ENCODE measurements at places on chromosomes 6 and 20.
A peak's percentile ranks its signal among the peaks of the same experiment; 100 is the strongest.

- DNase-seq: no peak
These were observed 253.2 kb downstream of the SOX4 start for GRCh38 chr6:21846541-21847451.

DNA sequence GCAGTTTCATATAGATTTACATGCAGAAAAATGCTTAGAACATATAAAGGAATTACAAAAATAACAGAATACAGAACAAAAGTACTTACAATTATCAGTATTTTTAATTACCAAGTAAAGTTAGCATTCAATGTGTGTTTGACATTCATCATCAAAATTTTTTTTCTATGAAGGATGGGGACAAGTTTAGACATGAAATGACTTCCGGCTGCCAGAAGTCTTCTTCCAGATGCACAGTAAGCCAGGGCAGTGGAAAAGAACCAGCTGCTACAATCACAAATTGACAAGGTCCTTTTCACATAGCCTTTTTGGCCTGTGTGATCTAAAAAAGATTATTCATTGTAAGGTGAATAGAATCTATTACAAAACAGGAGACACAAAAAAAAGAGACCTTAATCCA is 73.8 kb downstream of the HUS1B start:
- DNase-seq: no peak

- no peak for DNase-seq
These were observed 45.6 kb upstream of the IPCEF1 start for GRCh38 chr6:154402081-154402780.

DNA sequence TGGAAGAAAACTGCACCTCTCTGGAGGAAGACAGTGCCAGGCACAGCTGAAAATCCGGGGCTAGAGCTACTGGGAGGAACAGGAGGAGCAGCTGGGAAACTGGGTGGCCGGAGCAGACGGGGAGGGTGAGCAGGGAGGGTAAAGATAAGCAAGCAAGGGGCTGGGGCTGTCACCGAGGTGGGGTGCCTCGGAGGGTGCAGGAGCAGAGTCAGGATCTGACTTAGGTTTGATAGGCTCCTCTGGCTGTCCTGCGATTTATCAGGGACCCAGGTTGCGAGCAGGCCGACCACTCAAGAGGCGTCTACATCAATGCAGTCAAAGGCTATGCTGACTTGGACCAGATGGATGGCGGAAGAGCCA is 12.3 kb downstream of the TSHZ2 start:
- no peak for DNase-seq

GRCh38 chr6:81130061-81130460 is 622.4 kb downstream of the TENT5A start:
- DNase-seq: no peak

GRCh38 chr6:89961481-89961880 is 67.2 kb downstream of the GJA10 start:
- DNase-seq: no peak

DNA sequence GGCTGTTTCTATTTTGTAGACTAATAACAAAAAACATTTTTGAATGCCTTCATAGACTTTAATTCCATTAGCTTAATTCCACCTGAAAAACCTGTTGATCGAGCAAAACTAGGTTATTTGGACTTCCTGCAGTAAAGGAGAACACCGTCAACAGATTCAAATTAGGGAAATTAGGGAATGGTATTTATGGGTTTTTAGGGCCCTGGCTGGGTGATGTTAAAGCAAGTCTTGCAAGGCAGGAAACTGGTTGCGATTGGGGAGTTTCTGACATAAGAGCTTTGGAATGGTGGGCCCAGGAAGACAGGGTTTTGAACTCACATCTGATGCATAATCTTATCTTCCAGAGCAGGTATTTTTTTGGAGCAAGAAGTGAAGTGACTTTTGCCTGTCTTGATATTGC is 40.1 kb upstream of the TFAP2C start:
- DNase-seq: no peak

DNA sequence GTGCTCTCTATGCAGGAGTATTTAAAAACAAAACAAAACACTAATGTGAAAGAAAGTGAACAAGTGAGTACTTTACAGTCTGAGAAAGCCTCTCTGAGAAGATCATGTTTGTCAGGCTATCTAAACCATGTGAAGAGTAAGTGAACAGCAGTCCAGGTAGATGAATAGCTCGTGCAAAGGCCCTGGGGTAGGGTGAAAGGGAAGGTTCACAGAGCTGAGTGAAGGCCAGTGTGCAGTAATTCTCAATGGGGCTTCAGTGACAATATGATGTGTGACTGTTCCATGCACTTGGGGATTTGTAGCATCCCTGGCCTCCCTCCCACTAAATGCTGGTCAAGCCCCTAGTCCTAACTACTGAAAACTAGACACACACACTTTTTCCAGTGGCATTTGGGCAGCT is 488.9 kb upstream of the JARID2 start:
- DNase-seq: no peak

GRCh38 chr20:22526512-22527012 is 57.8 kb downstream of the FOXA2 start:
- DNase-seq: no peak

GRCh38 chr6:154653853-154654252 is 79.4 kb upstream of the SCAF8 start:
- no peak for DNase-seq

GRCh38 chr20:47305667-47306066 is 50.8 kb downstream of the ZMYND8 start:
- no peak for DNase-seq

GRCh38 chr20:44776980-44777379 is 31.3 kb downstream of the KCNK15 start:
- DNase-seq: no peak

DNA sequence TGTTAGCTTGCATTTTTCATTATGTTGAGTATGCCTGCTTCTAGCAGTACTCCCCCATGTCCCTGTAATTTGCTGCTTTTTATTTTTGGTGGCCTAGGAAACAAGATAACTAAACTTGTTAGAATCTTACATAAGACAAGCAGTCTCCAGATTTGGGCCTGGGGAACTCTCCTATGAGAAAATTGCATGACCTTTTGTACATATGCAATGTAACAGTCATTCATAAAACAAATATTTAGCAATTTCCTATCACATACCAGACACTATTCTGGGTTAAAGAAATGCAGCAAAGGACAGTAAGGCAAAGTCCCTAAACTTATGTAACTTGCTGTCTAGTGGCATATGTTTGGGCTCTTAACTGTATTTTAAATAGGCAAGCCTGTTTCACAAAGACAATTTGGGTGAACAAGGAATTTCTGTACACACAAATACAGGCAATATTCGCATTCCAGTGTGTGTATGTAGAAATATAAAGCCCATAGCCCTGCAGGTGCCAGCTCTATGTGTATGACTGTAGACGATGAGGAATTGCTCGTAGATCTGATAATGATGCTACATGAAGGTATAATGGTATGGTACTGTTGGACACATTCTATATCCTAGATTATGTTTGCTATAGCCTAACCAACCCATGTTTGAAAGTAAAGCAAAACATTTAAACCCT is 305.2 kb upstream of the CITED2 start:
- no peak for DNase-seq

- no peak for DNase-seq
These were observed 32.1 kb upstream of the NHSL1 start for GRCh38 chr6:138531387-138531786.

DNA sequence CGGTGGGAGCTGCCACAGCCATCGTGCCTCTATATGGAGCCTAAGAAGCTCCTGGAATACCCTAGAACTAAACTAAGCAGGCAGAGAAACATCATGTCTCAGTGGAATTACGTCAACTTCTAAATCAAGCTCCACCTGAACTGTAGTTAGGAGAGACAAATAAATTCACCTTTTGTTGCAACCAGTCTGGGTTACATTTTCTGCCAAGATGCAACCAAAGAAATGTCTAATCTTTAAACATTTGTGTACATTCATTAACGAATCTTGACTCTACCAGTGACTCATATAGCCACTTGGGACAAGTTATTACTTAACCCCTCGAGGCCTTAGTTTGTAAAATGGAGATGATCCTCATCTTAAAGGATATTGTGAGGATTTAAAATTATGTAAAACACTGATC is 8.9 kb downstream of the PTPRK start:
- no peak for DNase-seq

DNA sequence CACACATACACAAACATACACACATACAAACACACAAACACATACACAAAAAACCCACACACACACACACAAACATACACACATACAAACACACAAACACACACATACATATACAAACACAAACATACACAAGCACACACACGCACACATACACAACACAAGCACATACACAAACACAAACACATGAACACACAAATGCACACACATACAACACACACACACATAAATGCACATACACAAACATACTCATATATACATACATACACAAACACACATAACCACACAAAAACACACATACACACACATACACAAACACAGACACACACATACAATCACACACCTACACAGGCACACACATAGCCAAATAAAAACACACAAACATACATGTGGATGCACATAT is 30.3 kb upstream of the THBS2 start:
- DNase-seq: no peak

DNA sequence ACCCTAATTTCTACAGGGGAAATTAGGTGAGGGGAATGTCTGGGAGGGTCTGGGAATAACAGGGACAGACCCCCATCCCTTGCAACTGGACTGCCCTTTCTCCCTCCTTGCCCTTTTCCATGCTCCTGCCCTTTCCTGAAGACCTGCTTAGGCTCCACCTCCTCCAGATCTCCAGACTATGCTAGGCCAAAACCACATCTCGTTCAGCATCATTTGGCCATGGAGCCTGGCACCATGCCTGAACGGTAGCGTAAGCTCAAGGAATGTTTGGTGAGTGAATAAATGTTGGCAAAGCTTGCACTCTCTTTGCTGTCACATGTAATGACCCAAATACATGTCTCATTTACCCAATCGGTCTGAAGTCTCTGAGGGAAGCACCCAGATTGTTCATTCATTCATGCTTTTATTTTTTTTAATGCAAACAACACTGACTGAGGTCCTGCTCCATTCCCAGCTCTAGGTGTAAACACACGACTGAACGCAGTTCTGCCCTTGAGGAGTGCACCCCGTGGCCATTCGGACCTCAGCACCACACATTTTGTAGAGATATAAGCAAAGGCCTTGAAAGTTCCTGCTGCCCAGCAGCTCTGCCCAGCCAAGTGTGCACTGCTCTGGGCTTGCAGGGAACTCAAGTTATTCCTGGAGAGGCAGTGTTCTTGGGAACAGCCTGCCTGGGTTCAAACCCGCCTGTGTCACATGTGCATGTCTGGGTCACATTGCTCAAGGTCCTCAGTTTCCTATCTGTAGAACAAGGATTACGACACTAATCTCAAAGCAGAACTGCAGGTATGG is 1.1 kb upstream of the GRM4 start:
- no peak for DNase-seq

DNA sequence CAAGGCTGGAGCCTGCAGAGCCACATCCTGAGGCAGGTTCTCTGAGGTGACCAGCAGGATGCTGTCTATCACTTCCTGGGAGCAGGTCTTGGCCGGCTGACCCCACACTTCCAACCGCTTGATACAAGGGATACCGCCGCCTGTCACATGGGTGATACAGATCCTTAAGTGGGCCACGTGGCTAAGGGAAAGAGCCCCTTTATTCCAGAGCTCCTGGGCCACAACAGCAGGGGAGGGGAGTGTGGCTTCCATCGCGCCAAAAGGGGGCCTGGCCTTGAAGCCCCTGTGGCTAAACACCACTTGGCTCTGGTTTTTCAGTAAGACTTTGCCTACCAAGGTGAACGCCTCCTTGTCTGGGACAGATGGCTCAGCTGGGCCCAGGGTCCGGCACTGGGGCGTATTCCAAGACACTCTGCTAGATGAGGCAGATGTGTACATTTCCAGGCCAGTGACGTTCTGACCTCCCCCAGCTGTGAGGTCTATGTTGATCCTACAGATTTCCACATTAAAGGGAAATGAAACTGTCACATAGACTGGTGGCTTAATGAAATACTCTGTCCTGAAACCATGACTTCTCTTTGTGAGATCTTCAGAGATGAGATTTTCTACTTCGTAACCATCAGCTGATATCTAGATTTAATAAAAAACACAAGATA is 37.6 kb upstream of the AVP start:
- DNase-seq: no peak

DNA sequence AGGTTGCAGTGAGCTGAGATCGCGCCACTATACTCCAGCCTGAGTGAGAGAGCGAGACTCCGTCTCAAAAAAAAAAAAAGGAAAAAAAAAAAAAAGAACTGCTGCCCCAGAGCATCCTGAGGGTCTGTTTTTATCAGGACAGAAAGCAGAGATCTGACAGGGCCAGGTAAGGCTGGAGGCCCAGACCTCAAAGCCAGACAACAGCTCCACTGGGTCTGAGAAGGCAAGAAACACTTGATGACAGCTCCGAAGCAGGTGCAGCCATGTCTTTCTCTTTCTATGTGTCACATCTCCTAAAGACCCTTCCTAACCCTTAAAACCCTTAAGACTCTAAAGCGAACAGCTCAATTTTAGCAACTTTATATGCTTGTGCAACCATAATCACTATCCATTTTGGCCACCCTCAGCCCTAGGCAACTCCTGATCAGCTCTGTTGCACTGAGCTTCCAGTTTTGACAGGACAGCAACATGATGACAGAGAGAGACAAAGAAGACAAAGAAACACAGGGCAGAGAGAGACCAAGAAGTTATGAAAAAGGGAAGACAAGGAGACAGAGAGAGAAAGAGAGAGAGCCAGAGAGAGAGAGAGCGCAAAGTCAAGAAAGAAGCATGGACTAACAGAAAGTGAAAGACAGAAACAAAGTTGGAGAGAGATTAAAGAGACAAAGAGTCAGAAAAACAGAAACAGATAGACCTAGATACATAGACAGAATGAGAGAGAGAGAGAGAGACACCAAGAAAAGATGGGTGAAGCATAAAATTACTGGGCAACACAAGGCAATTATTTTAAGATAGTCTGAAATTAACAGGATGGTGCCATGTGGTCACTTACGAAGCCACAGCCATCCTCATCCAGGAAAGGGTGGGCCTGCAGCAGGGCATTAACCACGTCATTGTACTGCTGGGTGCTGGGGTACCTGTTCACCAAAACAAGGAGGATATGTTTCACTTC is 39.2 kb downstream of the SAMD3 start:
- no peak for DNase-seq

- peak; percentile 23 for DNase-seq
These were observed 1.5 kb downstream of the DEK start for GRCh38 chr6:18262702-18263417.

GRCh38 chr20:1272368-1273100 is 6.4 kb downstream of the SNPH start:
- no peak for DNase-seq

DNA sequence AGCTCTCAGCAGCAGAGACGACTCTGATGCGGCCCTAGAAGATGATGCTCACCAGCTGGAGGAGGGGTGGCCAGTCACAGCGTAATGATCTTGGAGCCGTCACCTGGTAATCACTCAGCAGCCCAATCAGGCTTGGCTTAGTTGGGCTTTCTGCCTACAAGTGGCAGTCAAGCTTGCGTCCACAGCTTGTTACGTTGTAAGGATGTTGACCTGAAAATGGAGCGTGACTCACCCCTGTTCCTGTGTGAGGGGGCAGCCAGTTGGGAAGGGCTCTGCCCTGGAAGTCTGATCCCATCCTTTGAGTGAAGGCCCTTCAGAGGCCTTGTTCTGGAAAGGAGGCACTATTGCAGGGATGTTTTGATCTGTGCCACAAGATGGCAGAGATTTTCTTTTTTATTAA is 49.8 kb downstream of the SPATA2 start:
- no peak for DNase-seq

- DNase-seq: no peak
These were observed 147.1 kb upstream of the SASH1 start for GRCh38 chr6:148195511-148195910.
